ENCODE measurements at places on chromosomes 5 and 9.

DNA sequence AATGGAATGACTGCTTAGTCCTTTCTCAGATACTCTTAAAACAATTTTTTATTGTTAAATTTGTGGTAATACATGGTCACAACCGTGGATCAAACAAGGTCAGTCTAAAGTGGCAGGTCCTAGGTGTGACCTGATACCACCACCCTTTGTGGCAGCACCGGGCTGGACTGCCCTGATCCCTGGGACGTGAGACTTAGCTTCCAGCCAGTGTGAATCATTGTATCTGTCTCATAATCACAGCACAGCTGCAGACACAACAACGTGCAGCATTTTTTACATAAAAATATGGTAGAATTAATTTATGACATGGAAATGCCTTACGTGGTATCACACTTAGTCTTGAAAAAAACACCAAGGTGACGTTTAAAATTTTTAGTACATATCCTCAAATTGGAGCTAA, 7.8 kb downstream of the TOR1B start:
- DNase-seq = no peak

DNA sequence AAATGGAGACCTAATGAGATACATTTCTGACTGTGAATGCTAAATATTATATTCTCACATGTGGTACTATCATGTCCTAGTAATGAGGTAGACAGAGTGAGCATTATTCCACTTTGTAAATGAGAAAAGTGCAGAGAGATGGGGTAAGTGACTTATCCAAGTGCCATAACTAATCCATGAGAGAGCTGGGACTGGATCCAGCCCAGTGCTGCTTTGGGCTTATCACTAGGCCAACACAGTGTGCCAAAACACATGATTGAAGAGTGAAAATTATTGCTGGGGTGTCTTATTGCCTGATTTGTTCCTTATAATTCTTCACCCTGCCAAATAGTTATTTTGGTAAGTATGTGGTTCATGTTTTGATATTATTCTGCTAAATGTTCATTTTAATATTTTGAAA, 442.2 kb upstream of the GRAMD2B start:
- DNase-seq = no peak

- DNase-seq = no peak
Observed at GRCh38 chr5:157544623-157544989, 31.0 kb downstream of the ADAM19 start.

- DNase-seq = peak; percentile 60
Observed at GRCh38 chr5:139561655-139562451, 714 bp downstream of the UBE2D2 start.

DNA sequence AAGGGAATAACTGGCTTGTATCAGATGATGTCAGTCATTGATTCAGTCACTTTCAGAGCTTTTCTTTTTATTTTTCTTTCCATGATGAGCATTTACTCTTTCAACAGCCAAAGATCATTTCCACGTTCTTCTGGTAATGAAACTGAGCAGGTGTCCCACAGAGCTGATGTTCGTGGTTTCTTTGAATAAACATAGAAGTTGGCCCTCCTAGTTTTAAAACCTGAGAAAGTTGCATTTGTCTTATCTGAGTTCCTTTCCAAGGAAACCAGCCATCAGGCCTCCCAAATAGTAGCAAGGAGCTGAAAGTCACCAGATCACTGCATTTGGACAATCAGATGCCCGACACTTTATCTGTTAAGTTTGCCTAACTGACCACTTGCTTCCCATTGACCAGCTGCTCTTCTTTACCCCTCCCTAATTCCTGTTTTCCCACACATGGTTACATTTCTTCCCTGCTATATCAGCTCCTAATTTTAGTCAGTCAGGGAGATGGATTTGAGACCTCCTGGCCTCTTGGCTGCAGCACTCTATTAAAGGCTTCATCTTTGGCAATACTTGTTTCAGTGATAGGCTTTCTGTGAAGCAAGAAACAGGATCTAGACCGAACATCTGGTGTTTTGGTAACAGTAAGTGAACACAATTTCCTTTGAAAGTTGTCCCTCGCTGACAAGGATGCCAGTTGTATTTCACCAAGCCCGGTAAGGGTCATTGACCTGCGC, 420.8 kb downstream of the CHSY3 start:
- no peak for DNase-seq

GRCh38 chr5:139406963-139407362, 3.1 kb upstream of the SPATA24 start:
- DNase-seq = no peak

- DNase-seq = no peak
Observed at GRCh38 chr9:5988265-5988664, 27.2 kb downstream of the RANBP6 start.

DNA sequence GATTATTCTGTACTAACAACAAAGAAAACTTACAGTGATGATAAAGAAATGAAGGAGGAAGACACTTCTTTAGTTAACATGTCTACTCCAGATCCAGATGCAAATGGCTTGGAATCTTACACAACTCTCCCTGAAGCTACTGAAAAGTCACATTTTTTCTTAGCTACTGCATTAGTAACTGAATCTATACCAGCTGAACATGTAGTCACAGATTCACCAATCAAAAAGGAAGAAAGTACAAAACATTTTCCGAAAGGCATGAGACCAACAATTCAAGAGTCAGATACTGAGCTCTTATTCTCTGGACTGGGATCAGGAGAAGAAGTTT, 67.9 kb downstream of the VCAN start:
- no peak for DNase-seq

DNA sequence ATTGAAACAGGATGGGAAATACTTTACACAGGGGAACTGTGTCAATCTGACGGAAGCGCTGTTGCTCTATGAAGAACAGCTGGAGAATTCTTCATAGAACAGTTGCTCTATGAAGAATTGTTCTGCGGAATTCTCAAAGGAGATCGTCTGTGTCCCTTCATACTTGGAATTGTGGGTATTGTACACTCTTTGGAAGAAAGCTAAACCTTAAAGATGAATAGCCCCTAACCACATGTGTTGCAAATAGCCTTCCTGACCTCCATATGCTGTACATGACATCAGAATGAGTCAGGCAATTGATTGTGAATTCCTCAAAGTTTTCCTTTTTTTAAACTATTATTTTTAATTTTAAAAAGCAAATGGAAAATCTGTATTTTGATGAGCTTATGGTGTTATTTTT, 15.6 kb downstream of the NIM1K start:
- no peak for DNase-seq

DNA sequence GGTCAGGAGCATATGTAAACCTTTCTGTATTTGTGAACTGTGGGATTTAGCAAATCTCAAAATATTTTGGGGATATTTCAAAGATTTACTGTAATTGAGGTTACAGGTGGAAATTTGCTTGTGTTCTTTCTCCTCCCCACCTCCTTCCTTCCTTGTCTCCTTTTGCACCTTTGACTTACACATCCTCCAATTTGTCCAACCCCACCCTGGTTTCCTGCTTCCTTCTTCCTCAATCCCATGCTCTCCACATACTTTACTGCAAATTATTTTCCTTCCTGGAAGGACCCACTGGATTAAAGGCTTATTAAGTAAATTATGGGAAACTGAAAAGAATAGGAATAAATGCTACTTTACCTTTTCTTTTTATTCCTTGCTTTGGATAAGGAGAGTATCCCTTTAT, 74.5 kb upstream of the LRRC70 start:
- no peak for DNase-seq

DNA sequence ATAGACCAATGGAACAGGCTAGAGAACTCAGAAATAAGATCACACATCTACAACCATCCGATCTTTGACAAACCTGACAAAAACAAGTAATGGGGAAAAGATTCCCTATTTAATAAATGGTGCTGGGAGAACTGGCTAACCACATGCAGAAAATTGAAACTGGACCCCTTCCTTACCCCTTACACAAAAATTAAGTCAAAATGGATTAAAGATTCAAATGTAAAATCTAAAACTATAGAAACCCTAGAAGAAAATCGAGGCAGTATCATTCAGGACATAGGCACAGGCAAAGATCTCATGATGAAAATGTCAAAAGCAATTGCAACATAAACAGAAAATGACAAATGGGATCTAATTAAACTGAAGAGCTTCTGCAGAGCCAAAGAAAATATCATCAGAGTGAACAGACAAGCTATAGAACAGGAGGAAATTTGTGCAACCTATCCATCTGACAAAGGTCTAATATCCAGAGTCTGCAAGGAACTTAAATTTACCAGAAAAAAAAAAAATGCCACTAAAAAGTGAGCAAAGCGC, 43.8 kb downstream of the MRPS27 start:
- no peak for DNase-seq

DNA sequence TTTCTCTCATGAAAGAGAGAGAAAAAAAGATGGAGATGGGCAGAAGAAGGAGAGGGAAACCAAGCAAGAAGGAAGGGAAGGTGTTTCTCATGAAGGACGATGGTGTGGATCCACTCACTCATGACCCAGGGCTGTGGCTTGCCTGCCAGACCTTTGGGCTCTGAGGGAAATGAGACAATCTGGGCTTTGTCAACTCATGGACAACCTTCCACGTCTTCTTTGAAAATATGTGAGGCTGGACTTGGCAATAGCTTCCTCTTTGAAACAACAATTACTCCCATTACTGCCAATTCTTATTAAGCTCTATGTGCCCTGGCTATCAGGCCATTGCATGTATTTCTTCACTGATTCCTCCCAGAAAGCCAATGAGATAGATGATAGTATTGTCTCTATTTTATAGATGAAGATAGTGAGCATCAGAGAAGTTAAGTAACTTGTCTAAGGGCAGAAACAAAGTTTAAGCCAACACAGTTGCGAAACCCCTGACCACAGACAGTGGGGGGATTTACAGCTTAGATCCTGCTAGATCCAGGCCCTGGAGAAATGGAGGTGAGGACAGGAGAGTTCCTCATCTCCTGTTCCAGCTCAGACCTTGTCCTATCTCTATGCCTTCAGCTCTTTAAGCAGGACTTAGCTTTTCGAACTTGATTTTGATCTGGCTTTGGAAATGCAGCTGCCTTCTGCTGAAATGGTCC, 132.4 kb downstream of the GCNT1 start:
- no peak for DNase-seq

GRCh38 chr5:143571642-143572624, 168.4 kb upstream of the NR3C1 start:
- no peak for DNase-seq

DNA sequence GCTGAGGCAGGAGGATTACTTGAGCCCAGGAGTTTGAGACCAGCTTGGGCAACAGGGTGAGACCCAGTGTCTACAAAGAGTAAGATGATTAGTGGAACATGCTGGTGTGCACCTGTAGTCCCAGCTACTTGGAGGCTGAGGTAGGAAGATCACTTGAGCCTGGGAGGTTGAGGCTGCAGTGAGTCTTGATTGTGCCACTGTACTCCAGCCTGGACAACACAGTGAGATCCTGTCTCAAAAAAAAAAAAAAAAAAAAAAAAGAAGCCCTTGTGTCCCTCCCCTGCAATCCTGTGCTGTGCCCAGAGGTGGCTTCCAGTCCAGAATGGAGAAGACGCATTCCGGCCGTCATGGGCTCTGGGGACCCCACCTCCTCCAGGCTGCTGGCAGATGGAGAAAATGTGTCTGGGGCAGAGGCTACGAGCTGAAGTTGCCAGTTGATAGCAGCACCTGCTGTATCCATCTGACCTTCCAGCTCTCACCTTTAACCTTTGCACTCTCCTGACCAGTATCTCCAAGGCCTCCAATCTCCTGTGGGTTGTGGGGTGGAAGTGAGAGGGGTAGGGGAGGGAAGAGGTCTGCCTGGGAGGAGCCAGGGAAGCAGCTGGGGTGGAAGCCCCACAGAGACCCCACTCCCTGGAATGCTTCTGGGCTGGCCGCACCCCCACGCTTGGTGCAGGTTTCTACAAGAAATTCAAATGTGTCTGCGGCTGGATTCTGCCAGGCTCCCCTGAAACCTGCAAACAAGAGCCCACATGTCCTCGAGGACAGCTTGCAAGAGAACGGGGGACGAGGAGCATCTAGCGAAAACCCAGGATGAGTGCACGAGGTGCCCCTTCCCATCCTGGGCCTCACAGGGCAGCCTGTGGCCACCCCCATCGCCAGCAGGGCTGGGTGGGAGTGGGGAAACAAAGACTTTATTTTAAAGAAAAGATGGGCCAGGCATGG, 148.3 kb upstream of the IER5L start:
- DNase-seq = no peak

DNA sequence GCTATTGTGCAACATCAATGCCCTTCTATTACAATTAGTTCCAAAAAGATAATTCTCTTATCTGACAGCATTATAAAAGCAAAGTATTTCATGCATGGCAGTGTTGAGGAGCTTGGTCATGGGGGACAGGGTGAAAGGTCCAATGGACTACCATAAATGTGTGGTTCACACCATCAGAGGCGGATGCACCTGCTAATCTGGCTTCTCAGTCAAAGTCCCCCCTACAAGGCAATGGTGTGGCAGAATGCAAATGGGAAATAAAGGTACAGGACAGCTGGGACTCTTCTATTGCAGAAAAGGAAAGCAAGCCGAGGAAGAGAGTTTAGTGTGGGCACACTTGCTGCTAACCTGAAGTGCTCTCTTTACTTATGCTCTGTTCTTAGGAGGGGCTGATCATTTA, 369.1 kb downstream of the NDUFS4 start:
- DNase-seq = no peak

DNA sequence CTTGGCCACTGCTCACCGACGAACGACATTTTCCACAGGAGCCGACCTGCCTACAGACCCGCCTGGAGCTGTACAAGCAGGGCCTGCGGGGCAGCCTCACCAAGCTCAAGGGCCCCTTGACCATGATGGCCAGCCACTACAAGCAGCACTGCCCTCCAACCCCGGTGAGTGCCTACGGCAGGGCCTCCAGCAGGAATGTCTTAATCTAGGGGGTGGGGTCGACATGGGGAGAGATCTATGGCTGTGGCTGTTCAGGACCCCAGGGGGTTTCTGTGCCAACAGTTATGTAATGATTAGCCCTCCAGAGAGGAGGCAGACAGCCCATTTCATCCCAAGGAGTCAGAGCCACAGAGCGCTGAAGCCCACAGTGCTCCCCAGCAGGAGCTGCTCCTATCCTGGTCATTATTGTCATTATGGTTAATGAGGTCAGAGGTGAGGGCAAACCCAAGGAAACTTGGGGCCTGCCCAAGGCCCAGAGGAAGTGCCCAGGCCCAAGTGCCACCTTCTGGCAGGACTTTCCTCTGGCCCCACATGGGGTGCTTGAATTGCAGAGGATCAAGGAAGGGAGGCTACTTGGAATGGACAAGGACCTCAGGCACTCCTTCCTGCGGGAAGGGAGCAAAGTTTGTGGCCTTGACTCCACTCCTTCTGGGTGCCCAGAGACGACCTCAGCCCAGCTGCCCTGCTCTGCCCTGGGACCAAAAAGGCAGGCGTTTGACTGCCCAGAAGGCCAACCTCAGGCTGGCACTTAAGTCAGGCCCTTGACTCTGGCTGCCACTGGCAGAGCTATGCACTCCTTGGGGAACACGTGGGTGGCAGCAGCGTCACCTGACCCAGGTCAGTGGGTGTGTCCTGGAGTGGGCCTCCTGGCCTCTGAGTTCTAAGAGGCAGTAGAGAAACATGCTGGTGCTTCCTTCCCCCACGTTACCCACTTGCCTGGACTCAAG, 1.5 kb downstream of the CSF2 start:
- DNase-seq = peak; percentile 65

DNA sequence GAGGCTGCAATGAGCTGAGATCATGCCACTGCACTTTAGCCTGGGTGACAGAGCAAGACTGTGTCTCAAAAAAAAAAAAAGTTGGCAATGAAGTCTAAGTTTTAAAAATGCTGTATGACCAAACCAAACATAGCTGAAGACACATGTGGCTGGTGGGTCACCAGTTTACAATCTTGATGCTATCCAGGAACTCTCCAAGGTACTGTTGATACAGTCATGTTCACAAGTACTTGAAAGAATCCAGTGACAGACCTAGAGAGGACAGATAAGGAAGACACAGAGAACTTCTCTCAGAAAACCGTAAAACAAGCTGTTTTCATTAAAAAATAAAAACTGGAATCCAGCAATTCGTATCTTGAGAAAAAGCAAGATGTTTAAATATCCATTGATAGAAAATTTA, 95.7 kb downstream of the ACTBL2 start:
- no peak for DNase-seq
